ENCODE measurements at places on chromosomes 4 and X.
A peak's percentile ranks its signal among the peaks of the same experiment; 100 is the strongest.

DNA sequence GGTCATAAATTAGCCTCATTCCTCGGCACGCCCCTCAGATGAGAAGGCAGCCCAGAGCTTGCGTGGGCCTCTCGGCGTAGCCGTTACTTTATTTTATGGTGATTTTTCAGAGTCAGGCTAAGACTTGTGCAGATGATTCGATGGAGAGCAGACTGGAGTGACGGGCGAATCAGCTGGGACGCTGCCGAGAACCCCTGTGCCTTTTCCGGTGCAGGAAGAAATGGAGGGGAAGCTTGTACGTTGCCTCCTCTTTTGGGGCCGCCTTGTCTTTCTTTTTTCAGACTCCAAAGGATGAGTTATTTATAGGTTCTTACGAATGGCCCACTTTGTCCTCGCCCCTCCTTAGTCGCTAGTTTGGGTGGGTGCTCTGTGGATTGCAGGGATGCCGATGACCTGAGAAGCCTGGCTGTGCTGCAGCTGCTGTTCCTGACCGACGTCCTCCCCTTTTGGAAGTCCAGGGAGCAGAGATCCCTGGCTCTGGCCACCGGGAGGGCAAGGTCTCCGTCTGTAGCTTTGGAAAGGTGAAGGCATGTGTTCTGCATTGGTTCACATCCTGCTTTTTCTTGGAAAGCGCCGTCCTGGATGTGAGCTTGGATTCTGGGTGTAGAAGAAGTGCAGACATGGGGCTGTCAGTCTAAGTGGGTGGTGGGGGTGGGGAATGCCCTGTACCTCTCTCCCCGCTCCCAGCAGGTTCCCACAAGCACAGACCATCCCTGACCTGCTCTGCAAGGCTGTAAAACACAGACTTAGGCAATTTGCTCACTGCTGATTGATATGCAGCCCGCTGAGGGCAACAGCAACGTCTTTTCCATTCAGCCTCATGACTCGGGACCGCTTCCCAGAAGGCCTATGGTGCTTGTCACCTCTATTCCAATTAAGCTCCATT lies 9.3 kb downstream of the SORCS2 start:
- DNase-seq, result no peak

GRCh38 chr4:85370400-85371032 lies 104.4 kb upstream of the ARHGAP24 start:
- peak; percentile 35 for DNase-seq

- no peak for DNase-seq
Observed at GRCh38 chrX:94977986-94978385, 1304.0 kb downstream of the FAM133A start.

DNA sequence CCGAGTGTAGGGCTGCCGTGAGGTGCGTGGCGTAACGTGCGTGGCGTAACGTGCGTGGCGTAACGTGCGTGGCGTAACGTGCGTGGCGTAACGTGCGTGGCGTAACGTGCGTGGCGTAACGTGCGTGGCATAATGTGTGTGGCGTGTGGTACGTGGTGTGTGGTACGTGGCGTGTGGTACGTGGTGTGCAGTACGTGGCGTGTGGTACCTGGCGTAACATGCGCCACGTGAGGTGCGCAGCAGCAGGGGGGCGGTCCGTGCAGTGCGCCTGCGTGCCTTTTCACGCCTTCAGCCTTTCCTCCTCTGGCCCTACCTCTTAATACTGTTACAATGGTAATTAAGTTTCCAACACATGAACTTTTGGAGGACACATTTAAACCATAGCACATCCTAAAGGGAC lies at the start of gene TFDP3:
TSS of gene TFDP3 (minus strand) at position 26 of the 400 bp plus-strand sequence. CDS start 95 bp downstream, outside the sequence.
- DNase-seq, result no peak

GRCh38 chr4:176189891-176190795 lies 5.2 kb downstream of the SPATA4 start:
- DNase-seq, result no peak

GRCh38 chr4:1514612-1515011 lies 108.4 kb upstream of the NKX1-1 start:
- no peak for DNase-seq

- no peak for DNase-seq
Observed at GRCh38 chrX:1380672-1381233, 11.2 kb downstream of the SLC25A6 start.

- peak; percentile 65 for DNase-seq
Observed at GRCh38 chr4:185394568-185395237, 1.0 kb downstream of the LRP2BP start.

- DNase-seq, result no peak
Observed at GRCh38 chrX:132094164-132094563, 33.7 kb downstream of the FRMD7 start.
